ENCODE measurements at places on chromosomes 1 and 21.

DNA sequence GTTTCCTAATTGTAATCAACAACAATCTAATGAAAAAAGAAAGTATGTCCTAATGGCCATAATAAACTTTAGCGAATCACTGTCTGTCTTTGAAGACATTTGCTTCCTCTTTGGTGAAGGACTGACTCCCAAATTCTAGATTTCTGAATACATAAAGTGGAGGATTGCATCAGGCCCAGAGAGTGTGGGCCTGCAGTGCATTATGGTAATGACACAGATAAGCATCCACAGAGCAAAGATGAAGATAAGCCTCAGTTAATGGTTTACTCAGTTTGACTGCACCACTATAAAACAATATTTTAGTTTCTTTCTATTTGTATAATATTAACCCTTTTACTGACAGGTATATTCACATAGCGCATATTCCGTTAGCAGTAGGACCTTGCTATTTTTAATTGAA, 365.5 kb downstream of the KCTD3 start:
- DNase-seq, result no peak

DNA sequence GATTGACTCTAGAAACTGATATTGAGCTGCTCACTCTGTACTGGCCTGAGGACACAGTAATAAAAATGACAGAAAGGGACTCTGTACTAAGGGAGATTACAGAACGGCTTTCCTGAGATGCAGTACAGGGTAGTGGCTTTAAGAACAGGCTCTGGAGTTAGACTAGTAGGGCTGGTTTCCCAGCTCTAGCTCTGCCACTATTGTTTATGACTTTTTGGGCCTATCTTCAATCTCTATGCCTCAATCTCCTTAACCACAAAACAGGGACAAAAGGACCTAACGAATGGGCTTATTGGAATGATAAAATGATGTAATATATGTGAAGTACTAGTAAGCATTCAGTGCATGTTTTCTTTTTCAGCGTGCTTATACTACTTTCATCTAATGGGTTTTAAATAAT, 1.4 kb downstream of the DEPDC1 start:
- no peak for DNase-seq

DNA sequence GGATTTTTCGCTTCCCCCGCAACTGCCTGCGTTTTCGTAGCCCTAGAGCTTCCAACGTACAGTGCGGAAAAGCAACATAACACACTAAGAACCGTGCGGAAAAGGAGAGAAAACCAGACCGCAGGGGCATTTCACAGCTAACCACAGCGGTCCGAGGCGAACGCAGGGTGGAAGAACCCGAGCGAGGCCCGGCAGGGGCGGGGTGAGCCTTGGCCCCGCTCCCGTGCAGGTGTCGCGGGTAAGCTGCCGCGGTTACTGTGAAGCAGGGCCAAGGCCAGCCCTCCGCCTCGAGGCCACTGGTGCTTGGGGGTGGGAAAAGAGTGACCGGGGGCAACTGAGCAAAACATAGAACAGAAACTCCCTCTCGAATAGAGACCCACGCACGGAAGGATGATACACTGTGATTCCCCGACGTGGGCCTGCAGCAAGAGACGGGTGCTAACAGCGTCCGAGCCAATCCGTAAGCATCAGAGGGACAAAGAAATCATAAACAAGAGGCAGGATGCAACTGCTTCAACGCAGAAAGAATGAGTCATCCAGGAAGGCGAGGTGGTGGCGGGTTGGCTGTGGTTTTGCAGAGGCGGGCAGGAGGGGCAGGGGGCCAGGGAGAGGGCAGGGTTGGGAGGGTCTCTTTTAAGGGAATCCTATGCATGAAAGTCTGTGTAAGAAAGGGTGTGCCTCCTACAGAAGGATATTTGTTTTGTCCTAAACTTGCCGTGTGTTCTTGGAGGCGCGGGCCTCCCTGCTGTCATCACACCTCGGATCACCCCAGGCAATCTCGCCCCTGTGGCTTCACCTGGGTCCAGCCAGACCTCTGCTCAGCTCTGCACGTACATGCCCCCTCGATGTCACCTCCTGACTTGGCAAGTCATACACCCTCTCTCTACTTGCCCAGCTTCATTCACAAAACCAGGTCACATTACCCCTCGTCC, 7.3 kb downstream of the GNG4 start:
- DNase-seq, result peak; percentile 61

DNA sequence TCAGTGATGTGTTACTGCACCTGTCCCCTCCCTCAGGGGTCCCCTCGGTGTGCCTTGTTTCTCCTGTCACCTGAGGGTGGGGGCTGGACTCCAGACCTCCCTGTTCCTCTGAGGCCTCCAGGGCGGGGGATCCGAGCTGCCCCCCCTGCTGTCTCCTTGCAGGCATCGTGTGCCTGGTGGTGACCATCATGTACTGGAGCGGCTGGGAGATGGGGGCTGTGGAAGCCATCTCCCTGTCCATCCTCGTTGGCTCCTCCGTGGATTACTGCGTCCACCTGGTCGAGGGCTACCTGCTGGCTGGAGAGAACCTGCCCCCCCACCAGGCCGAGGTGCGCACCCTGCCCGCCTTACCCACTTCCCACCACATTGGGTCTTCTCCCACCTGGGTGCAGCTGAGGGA, 56.4 kb downstream of the DISP3 start:
- no peak for DNase-seq

DNA sequence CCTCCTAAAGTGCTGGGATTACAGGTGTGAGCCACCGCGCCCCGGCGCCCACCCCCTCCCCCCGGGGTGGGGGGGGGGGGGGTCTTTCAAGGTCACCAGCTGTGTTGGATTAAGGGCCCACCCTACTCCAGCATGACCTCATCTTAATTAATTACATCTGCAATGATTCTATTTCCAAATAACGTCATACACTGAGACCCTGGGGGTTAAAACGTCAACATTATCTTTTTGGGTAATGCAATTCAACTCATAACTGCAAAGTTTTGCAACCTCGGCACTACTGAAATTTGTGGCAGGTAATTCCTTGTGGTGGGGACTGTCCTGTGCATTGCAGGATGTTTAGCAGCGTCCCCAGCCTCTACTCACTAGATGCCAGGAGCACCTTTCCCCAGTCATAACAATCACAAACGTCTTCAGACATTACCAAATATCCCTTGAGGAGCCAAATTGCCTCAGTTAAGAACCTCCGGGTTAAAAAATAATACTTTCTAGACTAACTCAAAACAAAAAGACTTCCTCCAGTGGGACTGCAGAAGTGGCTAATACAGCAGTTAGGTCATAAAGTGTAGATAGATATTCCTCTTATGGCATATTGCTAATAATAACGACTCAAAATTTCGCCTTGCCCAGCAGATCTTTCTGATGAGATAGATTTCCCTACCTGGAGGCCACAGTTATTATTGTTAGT, 233.0 kb upstream of the KAZN start:
- DNase-seq, result no peak

DNA sequence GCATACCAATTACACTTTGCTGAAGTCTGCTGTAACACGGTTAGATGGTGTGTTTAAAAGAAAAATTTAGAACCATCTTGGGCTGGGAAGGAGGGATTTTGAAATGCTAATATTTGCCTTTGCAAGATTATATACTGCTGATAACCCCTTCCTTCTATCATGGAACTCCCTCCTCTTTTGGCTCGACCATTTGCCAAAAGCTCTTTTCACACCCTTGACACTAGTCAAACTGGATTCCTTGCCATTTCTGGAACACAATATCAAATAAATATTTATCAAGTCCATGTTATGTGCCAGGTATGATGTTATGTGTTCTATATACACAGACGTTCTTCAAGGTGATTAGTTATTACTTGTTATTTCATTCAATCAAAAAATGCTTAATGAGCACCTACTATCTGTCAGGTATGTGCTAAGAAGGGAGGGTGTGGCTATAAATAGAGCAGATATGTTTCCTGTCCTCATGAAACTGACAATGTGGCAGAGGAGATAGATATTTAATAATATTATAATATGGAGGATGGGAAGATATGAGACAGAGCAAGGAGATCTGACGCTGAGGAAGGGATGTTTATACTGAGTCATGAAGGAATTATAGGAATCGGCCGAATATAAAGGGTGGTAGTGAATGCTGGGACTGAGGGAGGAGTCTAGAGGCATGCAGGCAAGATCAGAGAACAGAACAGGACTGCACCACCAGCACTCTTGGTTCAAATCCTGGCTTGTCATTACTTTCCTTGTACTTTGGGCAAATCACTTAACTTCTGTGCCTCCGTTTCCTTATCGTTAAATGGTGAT, 16.1 kb upstream of the XPR1 start:
- DNase-seq, result no peak

DNA sequence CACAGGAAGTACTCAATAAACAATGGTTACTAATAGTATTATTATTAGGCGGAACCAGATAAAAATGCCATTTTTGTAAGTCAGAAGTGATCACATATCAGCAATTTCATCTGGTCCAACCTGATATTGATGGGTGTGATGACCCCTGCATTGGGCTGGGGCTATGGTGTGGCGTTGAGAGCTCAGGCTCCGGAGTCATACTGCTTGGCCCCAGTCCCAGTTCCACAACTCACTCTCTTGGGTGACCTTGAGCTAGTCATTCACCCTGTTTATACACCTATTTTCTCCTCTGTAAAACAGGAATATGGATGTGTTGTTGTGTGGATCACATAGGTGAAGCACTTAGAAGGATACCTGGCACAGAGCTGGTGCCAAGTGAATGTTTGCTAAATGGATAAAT, 229.4 kb upstream of the POU3F1 start:
- no peak for DNase-seq

GRCh38 chr21:35716876-35717565, 343.3 kb downstream of the SETD4 start:
- no peak for DNase-seq

- no peak for DNase-seq
Measured at GRCh38 chr1:17215545-17215890, 10.6 kb downstream of the PADI1 start.

DNA sequence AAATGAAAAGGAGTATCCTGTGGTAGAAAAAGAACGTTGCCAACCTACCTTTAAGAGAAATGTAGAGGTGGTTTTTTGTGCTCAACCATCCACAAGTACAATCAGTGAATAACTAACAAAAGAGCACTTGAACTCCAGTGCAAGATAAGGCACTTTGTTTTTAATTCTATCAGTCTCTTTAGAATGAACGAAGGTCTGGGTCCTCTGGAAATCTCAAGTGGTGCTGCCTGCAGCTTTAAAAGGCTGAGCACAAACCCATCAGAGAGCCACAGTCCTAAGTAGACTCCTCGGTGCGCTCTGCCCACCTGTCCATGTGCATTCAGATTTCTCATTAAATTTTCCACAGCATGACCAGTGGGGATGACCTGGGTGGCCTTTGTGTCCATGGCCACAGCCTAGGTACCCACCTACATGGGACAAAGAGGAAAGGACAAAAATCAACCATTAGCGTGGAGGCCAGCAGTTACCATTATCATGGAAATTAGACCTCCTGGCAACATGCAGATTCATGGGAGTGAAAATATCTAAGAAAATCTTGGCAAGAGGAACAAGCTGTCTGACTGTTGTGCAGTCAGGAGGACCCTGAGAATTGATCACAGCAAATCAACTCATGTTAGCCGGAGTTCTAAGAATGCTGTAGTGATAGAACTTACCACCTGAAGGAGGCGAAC, 9.4 kb downstream of the TRIM45 start:
- DNase-seq, result no peak

DNA sequence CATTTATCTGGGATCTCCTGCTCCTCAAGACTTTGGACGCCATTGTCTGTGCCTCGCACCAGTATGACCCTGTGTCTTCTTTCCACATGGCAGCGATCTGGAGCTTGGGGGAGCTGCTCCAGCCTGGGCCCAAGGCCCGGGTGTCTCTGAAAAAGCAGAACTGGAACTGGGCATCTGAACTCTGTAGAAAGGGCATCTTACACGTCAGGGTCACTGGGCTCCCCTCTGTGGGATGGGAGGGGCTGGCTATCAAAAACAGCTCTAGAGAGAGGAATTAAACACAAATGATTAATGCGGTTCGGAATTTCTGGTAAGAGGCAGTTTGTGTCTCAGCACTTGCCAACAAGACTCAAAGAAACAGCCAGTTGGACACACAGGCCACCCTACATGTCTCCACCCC, 16.1 kb downstream of the FCRL1 start:
- no peak for DNase-seq

- no peak for DNase-seq
Measured at GRCh38 chr21:33124889-33125288, 54.9 kb downstream of the OLIG1 start.

GRCh38 chr1:14404862-14405301, 193.6 kb upstream of the KAZN start:
- DNase-seq, result no peak

- no peak for DNase-seq
Measured at GRCh38 chr1:37360011-37360410, 114.4 kb upstream of the ZC3H12A start.

GRCh38 chr1:67704351-67704750, 19.4 kb downstream of the GADD45A start:
- no peak for DNase-seq

GRCh38 chr1:1183833-1184775, 10.4 kb downstream of the TTLL10 start:
- no peak for DNase-seq

GRCh38 chr1:52296345-52296744, 69.7 kb downstream of the CC2D1B start:
- DNase-seq, result no peak

- no peak for DNase-seq
Measured at GRCh38 chr1:230382001-230382491, 44.1 kb downstream of the PGBD5 start.

DNA sequence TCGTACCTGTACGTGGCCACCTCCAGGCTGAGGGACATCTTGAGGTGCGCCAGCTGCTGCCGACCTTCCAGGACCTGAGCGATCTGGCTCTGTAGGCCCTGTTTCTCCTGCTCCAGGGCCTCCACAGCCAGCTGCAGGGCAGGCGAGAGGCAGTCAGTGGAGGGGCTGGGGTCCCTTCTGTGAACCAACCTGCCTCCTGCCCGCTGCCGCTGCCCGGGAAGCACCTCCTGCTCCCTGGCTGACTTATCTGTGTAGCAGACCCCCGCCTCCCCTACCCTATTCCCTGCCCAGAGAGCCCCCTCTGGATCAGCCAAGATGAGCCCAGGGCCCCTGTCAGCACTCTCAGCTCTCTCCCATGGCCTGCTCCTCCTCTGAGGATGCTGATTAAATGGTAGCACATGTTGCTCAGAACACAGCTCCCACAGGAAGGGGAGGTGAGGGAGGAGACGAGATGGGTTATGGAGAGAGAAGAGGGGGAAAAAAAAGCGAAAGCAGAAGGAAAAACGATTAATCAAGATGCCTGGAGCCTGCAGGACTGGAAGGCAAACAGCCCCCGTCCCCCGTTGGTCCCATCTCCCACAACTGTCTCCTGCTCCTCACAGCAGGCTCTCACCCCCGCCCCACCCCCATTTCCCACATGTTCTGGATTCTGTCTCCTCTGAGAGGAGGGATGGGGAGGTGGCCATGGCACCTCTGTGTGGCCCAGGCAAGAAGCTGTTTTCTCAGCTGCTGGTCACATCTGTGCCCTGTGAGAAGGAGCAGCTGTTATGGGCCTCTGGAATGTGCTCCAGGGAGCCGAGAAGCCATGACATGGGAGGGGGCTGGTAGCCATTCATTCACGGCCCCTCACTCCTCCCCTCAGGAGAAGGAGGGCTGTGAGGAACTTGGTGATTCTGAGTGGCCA, 1.7 kb downstream of the NES start:
- no peak for DNase-seq

- peak; percentile 31 for DNase-seq
Measured at GRCh38 chr1:36223381-36223995, 755 bp upstream of the THRAP3 start.

GRCh38 chr1:31016868-31017267, 48.6 kb downstream of the PUM1 start:
- no peak for DNase-seq

All from activated CD4-positive, CD25-positive, alpha-beta regulatory T cell treated with anti-CD3 and anti-CD28 coated beads, Interleukin-2, amount 50 U/mL, for 72 hours (primary cell).